ENCODE measurements at places on chromosomes 7 and 10.

DNA sequence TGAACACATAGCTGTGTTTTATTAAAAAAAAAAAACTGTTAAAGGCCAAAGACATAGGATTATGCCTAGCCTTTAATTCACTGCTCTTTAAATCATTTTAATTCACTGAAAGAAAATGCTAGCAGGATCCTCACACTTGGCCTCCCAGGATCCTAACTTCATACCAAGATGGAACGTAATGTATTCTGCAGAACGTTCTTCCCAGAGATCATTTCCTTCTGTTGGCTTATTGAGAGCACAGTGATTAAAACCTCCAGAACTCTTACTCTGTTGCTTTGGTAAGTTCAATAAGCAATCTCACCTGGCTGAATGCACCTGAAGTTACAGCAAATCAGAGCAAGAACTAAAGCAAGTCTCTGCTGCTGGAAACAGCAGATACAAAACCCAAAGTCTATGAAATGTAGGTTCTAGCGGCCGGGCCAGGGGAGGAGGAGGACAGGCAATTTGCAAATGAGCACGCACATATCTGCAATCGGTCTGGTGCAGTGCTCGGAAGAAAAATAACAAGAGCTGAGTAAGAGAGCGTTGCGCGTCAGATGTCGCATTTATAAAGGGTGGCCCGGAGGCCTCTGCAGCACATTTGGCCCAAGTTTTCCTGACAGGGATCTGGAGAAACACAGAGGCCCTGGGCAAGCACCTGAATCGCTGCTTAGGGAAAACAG is 193.9 kb downstream of the FAM107B start:
- DNase-seq = no peak

DNA sequence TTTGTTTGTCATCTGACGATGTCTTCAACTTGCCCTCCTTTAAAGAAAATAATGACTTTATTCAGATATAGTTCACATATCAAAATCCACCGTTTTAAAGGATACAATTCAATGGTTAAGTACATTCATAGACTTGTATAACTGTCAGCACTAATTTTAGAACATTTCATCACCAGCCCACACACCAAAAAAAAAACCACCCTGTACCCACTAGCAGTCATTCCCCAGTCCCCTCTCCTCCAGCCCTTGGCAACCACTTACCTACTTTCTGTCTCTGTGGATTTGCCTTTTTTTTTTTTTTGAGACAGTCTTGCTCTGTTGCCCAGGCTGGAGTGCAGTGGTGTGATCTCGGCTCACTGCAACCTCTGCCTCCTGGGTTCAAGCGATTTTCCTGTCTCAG is 5.3 kb upstream of the HILPDA start:
- no peak for DNase-seq

GRCh38 chr10:97149079-97149531 is 36.7 kb downstream of the SLIT1 start:
- DNase-seq = no peak

- DNase-seq = no peak
Observed at GRCh38 chr7:151623766-151624165, 104.1 kb upstream of the RHEB start.

GRCh38 chr10:71984809-71985388 is 20.7 kb downstream of the CHST3 start:
- no peak for DNase-seq

DNA sequence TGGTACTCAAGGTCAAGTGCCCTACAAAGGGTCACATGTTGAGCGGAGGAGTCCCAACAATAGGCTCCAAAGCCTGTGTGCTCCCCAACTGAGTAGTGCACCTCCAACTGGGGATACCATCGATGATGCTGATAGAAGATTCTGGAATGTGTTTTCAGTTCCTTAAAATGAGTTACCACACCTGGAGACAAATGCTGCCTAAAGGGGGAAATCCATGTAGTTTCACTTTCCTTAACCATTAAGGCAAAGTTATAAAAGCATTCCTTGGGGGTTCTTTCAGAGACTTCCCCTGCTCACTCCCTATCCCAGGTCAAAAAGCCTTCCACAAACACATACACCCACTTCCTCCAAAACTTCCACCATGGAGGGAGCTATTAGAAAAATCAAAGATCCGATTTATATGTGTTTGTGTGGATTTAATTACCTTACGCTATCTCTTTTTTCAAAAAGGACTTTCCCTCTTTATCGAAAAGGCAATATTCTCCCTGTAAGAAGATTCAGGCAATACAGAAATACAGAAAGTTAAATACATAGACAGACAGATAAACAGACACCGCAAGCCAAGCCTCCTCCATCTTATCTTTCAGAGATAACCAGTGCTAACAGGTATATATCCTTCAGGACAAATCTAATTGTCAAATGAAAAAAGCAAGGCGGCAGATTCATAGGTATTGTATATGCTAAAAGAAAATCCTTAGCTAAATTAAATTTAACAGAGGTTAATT is 135.9 kb upstream of the ASAH2 start:
- no peak for DNase-seq

DNA sequence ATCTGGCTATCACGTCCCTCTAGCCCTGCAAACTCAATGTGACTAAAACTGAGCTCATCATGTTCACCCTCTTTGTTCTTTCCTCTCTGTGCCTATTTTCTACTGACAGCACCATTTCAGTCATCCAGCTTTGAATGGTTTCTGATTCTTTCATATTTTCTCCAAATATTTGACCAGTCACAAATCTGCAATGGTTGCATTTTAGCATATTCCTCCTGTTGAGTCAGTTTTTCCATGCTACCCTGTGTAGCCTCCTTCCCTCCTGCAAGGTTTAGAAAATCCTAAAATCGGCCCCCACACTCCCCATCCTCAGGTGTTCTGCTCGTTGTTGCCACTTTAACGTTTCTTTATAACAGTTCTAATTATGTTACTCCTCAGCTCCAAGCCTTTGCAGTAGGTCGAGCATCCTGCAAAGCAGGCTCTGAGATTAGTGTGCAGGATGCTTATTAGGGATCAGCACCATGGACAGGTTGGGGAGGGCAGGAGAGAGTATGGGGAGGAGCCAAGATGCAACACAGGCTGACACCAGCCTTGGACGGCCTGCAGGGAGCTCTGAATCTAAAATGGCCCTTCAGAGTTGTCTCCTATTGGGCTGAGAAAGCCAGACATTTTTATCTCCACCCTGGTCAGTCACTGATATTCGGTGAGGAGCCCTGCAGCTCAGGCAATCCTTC is 531.0 kb upstream of the COBL start:
- DNase-seq = no peak

DNA sequence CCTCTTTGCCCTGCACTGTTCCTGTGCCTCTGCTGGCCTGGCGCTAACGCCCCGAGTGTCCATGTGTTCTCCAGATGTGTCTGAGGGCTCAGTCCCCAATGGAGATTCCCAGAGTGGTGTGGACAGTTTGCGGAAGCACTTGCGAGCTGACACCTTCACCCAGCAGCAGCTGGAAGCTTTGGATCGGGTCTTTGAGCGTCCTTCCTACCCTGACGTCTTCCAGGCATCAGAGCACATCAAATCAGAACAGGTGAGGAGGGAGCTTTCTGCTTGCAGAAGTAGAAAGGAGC is 60.9 kb downstream of the PAX2 start:
- no peak for DNase-seq

- DNase-seq = no peak
Observed at GRCh38 chr10:4482659-4483058, 343.3 kb upstream of the AKR1E2 start.

DNA sequence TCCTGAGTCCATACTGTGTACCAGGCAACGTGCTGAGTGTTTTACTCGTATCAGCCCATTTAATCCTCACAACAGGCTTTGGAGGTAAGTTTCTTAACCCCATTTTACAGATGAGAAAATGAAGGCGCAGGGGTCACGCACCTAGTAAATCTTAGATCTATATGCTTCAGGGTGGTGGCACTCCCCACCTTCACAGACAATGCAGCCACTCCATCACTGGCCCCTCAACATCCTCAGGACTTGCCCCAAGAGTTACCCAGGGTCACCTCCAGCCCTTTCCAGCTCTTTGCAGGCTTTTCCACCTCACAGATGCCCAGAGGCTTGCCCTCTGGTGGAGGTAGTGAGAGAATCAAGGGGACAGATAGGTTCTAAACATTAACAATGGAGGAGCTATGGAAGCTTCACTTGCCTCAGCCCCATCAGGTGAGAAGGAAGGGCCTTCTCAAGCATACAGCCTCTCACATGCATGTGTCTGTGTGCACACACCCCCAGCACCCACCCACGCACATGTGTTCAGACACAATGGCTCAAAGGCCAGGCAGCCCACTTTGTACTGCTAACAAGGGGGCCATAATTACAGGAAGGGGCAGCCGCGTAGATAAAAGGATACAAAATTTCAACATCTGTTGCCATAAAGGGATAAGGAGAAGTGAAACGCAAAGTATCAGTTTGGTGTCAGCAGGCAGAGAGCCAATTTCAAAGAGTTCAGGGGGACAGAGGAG is 29.1 kb downstream of the DPCD start:
- DNase-seq = no peak

DNA sequence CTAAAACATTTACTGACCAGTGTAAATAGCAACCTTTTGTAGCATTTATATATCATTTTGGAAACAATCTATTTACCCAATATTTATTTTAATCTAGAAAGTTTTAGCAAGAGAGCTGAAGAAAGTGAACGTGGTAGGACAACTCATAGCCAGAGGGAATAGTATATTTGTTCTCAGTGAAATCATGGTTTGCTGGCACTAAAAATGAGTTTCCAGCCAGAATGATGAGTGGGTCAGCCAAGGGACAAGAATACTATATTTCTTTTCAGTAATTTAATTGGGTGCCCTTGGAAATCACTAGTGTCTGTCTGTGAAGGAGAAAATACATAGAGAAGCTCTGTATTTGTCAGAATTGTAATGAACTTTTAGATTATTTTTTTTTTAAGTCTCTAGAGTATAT is 74.9 kb downstream of the MINPP1 start:
- DNase-seq = no peak

DNA sequence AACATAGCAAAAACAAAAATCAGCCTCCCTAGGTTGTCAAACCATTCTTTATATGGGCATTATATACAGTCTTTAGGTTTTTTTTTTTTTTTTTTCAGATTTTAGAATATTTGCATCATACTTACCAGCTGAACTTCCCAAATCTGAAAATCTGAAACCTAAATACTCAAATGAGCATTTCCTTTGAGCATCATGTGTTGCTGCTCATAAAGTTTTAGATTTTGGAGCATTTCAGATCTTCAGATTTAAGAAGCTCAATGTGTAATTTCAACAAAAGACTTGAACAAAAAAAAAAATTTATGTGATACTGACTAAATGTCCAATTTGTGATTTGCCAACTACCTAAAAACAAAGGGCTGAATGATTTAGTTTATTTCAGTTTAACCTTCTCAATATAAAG is 13.6 kb downstream of the FAM3C start:
- DNase-seq = no peak

DNA sequence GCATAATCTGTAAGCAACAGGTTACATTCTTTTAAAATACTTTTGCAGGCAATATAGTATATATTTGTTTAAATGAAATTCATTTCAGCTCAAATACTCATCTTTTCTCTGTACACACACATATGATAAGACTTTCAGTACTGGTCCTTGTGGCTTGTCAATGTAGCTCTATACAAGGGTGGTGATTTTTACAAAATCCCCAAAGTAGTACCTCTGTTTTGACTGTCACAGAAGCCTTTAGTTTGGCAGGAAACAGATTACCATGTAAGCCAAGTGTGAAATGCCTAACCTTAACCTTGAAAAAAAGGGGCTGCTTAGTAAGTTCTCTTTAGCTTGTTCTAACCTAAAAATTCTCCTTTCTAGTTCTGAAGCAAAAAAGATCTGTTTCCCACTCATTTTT is 87.9 kb downstream of the KCND2 start:
- DNase-seq = no peak

- DNase-seq = no peak
Observed at GRCh38 chr7:151491859-151492258, 27.8 kb downstream of the RHEB start.

DNA sequence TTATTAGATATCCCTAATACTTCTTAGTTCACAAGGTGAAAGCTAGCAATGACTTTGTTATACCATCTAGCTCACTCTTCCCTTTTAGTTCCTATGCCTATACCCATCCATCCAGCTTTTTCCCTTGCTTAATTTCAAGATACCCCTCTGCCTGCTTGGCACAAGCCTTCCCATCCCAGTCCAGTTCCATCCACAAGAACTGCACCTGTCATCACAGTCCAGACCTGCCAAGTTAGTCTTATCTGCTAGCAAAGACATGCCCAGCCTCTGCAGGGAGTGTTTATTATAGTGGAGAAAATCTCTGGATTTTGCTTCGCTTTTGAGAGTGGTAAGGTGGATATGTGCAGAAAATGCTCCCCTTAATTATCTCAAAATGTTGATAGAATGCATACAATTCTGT is 158.2 kb downstream of the ST7 start:
- DNase-seq = no peak

- DNase-seq = no peak
Observed at GRCh38 chr10:69348816-69349541, 67.7 kb downstream of the TACR2 start.

DNA sequence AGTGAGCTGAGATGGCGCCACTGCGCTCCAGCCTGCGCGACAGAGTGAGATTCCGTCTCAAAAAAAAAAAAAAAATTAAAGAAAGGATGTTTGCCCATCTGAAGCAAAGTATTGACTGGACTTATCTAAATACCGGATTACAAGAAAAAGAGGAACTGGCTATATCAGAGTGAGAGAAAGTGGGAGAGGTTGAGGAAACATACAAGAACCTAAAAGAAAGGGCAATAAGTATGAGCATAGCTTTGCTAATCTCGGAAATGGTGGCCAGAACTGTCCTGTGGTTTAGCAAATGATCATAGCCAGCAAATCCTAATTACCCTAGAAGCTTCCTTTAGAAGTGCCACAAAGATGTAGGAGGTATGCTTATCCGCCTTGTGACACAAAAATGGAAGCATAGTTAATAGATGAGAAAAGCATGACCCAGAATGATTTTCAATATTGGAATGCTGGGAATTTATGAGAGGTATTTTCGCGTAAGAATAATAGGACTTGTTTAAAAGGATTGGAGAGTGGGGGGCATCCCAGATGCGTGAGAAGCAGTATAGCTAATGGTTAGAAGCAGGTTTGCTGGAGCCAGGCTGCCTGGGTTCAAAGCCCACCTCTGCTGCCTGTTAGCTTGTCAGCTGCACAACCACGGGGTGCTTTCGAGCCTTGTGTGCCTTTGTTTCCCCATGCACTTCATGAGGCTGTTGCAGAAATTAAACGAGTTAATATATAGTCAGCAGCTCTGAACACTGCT is 1.2 kb upstream of the GTPBP4 start:
- no peak for DNase-seq

DNA sequence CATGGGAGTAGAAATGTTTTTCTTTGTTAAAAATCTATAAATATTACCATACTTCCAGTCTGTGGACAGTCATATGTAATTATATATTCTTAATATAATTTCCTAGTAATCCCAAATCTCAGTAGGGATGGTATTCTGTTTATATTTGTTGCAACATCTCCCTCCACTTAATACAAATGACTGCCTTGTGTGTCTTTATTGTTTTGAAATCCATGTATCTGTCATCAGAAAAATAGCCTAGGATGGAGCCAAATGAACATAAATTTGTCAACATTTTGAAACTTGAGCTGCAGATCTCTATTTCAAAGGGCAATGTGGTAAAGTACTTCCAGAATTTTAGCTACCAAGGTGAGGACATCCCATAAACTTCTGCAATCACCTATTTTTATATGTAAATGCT is 290.7 kb downstream of the TSPAN12 start:
- no peak for DNase-seq

GRCh38 chr10:70323697-70324338 is 40.0 kb upstream of the NPFFR1 start:
- no peak for DNase-seq
